Astrocyte of the spinal cord (primary cell): ENCODE measurements at places on chromosomes 3 and 15.

GRCh38 chr3:70049761-70050160, 50.2 kb downstream of the SAMMSON start:
- DNase-seq: peak; percentile 44

DNA sequence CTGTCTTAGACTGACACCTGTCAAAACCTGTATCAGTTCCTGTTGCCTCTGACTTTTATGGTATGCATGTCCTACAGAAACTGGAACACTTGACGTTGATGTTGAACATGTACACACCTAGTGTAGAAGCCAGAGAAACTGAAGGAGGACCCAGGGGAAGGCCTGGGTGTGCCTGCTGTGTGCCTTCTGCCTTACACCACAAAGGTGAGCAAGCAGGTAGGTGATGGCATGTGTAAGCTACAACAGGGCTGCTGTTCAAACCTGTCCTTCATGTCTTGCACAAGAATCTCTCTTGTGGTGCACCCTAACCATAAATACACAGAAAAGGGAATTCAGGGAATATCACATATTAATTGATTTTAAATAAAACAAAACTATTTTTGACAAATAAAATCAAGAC, 13.6 kb upstream of the AQP9 start:
- no peak for DNase-seq

DNA sequence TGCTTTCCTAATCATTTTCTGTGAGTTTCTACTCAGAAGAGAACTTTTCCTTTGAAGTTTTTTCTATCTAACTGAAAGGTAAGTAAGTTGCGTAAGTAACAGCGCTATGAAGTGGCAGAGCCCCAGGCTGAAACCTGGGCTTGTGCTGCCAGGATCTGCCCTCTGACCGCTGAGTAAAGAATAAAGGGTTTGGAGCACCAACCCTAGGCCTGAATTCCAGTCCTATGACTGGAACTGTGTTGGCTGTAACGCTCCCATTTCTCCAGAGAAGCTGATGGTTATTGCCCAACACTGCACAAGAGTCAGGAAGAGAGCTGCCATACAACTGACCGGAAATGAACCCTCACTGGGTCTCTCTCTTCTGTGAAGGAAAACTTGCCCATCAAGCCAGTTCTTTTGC, 87.0 kb downstream of the FOXB1 start:
- peak; percentile 82 for DNase-seq

DNA sequence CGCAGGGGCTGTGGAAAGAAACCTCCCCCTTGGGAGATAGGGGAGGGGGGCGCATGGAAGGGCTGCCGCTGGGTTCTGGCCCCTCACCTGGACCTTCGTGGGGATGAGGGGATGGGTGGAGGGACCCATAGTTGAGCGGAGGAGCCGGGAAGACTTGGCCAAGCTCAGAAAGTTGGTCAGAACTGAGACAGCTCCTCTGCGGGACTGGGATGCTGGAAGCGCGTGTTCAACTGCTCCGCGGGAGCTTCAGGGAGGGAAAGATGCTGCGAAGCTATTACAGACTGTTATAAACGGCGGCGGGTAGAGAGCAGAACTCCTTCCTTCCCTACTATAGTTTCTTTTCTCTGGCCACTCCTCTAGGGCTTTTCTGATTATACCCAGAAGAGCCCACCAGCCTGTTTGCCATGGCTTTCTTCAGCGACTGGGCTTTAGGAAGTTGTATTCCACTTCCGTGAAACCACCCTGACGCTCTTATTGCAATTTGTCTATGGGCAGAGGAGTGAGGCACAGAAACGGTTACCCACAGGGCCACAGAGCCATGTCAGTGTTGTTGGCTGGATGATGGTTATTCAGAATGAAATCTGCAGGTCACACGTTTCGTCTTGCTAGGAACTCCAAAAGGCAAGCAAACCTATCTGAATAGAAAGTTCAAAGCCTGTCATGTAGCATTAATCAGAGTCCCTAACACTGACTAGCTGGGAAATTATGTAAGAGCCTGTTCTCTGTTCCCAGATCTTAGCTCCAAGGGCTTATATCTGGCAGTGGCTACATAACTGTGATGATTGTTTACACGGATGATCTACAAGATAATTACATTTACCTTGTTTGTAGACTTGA, 1.1 kb downstream of the SYNPR start:
- no peak for DNase-seq

- DNase-seq: no peak
Observed at GRCh38 chr15:82043796-82044372, 1.9 kb downstream of the MEX3B start.

DNA sequence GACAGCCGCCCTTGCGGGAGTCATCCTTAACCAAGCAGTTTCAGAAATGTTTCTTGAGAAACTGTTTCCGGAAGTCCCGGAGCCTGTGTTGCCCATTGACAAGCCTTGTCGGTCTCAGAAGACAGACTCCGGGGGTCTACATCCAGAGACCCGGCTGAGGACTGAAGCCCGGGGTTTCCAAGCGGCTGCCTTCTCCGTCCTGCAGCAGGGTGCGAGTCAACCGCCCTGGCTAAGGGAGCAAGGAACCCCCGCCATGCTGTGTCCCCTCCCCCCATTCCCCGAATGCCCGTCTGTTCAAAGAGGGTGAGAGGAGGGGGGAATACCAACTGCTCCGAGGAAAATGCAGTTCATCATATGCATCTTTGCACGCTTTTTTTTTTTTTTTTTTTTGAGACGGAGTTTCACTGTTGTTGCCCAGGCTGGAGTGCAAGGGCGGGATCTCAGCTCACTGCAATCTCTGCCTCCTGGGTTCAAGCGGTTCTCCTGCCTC, 61.6 kb downstream of the ATP1B3 start:
- no peak for DNase-seq

DNA sequence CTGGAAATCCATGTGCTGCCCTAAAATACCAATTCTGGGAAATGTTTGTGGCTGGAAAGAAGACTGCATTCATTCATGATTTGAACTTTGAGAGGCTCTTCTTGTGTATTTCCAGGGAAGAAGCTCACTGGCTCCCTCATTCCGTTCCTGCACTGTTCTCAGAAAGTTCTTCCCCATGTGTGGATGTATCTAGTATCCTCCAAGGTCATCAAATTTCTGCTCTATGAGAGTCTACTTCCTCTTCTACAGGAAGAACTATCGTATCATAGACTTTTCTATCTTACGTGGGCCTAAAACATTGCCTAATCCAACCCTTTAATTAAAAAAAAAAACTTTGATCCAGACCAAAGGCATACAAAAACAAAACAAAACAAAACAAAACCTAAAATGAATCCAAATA, 2.9 kb downstream of the CCR3 start:
- DNase-seq: no peak

- DNase-seq: peak; percentile 39
Observed at GRCh38 chr3:85360742-85361387, 402.1 kb downstream of the CADM2 start.

DNA sequence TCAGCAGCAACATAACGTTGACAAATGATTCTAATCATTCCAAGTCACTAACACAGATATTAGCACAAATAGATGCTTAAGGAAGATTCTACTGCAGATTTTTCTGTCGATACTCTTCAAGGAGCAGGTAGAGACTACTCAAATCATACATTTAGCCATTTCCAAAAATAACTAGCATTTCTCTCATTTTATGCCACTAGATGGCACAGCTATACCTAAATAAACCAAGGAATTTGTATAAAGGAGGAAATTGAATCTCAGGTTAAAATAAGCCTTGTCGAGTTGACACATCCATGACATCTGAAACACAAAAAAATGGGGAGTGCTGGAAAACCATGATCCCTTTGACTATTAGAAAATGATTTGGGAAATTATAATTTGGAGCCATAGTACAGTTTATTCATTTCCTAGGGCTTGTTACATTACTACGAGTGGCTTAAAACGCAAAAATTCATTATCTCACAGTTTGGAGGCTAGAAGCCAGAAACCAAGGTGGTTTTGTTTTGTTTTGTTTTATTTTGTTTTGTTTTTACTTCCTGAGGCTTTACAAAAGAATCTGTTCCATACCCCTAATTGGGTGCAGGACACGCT, 59.5 kb upstream of the STRIT1 start:
- DNase-seq: peak; percentile 55

- peak; percentile 87 for DNase-seq
Observed at GRCh38 chr3:177459401-177459800, 262.1 kb upstream of the TBL1XR1 start.

DNA sequence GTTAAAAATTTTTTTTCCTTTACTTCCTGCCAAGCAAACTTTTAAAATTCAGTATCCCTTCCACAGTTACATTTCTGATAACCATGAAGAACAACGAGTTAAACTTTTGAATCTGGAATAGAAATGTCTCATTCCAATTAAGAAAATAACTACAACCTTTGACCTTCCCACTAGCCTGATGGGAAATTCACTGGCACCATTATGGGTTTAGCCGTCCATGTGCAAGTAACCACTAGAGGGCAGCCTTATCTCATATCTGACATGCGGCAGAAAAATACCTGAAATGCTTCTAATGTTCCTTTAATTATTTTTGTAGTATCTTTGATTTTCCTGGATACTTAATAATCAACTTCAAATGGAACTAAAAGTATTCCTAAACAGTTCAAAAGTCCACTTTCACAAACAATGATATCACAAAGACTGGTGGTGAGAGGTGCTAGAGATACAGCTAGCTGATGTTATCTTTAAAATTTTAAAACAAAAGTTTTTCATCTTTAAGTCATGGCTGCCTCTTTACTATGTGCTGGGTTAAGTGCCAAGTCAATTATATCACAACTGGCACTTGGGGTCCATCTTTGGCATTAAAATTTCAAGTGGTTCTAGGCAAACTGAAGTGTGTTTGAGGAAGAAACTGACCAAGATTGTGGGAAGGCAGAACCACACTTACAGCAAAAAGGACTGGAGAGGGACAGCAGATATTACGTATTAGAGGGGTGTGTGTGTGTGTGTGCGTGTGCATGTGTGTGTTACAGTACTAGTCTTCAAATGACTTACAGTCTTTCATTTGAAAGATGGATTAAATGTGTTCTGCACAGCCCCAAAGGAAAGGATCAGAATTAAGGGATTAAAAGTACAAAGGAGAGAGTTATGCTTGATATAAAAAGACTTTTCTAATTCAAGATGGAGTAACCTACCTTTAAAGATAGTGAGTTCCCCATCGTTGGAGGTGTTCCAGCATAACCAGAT, 107.1 kb upstream of the ICE2 start:
- DNase-seq: peak; percentile 65
